ENCODE measurements at places on chromosomes 11 and 22.
A peak's percentile ranks its signal among the peaks of the same experiment; 100 is the strongest.

DNA sequence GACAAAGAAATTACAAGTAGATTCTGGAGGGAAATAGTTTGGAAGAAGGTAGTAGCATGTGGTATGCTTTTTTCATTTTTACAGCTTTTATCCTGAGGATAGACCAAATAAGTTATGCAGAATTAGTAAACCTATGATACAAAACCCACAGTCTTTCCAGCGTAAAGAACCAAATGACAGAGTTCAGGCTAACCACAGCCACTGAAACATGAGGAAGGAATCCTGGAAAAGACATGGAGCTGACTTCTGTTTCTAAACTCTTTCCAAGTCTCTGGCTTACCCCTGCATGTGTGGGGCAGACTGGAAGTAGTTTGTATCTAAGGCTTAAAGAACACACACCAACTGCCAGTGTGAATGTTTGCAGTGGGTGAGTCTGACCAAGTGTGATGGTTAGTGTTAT, 258.4 kb upstream of the TENM4 start:
- peak; percentile 36 for DNase-seq

DNA sequence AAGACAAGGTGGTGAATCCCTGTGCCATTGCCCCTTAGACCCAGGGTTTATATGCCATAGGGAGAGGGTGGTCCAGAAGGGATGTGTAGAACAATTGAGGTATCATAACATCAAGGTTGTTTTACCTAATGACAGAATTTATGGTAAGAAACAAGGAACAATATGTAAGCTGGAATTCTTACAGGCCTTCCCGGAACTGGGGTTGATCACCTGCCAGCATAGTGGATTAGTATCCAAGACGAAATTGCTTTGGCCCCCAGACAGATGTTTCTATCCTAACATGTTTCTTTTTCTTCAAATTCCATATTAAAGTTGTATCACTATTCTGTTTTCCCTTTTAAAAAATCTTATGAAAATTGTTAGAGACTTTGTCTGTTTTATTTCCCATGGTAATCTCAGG, 343.8 kb upstream of the ANO3 start:
- DNase-seq, result no peak

GRCh38 chr11:86237267-86237804, 7.2 kb upstream of the EED start:
- DNase-seq, result no peak

GRCh38 chr22:47417699-47418098, 655.2 kb downstream of the TBC1D22A start:
- no peak for DNase-seq

- no peak for DNase-seq
Observed at GRCh38 chr11:112277941-112278340, 17.3 kb upstream of the PLET1 start.

GRCh38 chr11:106480581-106481190, 403.2 kb downstream of the AASDHPPT start:
- DNase-seq, result peak; percentile 72

- DNase-seq, result peak; percentile 20
Observed at GRCh38 chr11:706957-707816, 1.2 kb downstream of the EPS8L2 start.

DNA sequence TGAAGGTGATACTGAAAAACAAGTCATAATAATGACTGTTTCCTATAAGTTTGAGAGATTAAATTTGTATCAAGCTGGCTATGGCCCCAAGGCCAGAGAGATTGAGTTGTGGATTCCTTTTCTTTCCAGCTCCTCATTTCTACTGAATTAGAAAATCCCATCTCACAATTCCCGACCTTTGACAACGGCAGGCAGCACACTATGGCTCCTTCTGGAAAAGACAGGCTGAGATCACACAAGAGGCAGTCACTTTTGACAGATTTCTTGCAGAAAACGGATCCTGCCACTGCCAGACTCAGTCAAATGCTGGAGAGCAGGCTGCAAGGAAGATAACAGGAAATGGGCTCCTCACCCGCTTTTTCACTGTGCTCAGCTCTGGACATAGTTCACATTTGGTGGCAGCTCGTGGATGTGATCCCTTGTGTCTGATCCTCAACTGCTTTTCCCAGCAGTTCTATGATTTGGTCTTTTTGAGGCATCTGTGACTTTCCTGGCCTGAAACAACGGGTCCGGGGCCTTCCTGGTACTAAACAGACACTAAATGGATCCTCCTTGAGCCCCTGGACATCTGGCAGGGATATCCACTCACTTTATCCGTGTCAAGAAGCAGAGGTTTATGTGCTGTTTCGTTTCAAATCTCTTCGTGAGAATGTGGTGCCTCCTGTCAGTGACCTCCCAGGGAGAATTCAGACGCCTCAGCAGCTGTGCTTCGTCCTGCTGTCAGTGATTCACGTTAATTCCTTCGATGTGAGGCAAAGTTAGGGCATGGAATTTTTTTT, 26.1 kb upstream of the RTL6 start:
- peak; percentile 95 for DNase-seq

DNA sequence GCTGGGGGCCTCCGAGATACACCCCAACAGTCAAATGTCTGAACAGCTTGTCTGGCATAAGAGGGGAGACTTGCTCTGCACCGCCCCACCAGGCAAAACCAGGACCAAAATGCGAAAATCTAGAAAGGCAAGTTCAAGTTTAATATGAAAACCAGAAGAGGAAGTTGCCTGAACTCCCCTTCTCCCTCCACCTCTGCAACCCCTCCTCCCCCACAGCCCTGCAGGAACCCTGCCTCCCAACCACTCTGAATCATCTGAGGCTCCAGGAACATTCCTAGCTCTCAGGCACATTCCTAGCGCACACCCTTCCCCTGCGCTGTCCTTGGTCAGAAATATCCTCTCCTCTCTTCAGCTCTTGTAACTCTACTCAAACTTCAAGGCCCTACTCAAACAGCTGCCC, 36.7 kb downstream of the ISX start:
- DNase-seq, result peak; percentile 51

GRCh38 chr11:94781837-94782236, 13.7 kb downstream of the AMOTL1 start:
- DNase-seq, result peak; percentile 77

DNA sequence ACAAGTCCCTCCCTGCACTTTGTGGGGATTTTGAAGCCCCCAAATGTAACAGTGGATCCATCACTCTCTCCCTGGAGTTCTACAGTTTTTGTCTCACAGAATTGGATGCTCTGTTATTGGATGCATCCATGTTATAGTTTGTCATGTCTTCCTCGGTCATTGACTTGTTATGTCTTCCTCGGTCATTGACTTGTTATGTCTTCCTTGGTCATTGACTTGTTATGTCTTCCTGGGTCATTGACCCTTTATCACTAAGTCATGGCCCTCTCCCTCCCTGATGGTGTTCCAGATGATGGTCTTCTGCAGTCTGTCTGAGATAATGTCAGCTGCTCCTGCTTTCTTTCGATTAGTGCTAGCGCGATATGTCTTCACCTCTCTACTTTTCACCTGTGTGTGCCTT, 981.5 kb downstream of the BRD1 start:
- no peak for DNase-seq

- no peak for DNase-seq
Observed at GRCh38 chr22:23313791-23314567, 133.7 kb downstream of the BCR start.

DNA sequence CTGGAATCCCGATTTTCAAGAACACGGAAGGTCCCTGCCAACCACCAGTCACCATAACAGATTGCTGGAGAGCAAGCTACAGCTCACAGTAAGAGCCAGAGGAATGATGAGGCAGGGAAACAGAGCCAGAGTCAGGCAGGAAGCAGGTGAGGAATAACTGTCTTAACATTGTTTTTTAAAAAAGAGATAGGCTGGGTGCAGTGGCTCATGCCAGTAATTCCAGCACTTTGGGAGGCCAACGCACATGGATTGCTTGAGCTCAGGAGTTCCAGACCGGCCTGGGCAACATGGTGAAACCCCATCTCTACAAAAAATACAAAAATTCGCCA, 13.5 kb upstream of the CASTOR1 start:
- no peak for DNase-seq

DNA sequence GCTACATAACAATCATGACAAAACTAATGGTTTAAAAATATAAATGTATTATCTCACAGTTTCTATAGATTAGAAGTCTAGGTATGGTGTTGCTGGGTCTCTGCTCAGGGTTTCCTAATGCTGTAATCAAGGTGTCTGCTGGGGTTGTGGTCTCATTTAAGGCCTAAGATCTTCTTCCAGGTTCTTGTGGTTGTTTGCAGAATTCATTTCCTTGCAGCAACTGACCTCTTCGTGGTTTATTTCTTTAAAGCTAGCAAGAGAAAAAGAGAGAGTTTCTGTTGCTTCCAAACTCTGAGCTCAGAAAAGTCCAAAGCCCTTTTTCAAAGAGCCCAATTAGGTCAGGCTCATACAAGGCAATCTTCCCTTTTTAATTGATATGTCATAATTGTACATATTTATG, 452.7 kb upstream of the CCDC179 start:
- no peak for DNase-seq

DNA sequence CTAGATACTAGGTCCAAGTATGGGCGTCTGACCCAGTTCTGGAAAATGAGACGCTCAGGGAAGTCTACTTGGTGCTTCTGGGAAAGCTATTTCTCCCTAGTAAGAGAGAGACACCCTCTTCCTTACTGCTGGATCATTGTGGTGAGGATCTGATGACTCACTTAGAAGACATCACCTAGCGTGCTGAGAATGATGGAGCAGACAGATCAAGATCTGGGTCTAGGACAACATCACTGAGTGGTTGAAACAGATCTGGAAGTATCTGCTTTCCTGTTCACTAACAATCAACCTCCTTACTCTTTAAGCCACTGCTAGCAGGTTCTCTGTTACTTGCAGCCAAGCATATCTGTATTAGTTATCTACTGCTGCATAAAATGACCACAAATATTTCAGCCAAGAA, 38.3 kb upstream of the HMGXB4 start:
- peak; percentile 76 for DNase-seq

DNA sequence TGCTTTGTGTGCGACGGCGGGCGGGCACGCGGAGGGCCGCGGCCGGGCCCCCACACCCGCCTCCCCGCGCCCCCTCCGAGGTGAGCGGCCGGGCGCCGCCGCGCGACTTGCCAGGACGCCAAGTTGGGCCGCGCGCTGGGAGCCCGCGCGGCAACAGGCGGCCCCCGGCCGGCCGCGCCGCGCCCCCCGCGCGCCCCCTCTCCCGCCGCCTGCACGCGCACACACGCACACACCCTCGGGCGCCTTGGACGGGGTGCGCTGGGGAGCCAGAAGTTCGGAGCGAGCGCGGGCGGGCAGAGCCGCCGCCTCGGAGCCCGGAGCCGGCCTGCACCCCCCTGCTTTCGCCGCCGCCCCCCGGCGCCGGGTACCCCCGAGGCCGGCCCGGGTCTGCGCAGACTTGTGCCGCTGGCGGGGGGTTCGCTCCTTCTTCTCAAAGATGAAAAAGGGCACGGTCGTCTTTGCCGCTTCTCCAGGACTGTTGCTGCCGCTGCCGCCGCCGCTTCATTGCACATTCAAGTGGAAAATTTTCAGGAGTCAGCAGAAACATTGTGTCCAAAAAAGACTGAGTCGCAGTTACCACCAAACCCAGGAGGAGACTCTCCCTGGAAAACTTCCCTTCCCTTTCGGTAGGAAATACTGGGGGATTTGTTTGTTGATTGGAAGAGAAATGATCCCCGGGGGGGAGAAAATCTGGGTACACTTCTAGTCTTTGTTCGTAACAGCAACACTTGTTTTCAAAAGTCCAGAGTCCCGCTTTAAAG, 895 bp downstream of the TEAD1 start:
- peak; percentile 35 for DNase-seq

DNA sequence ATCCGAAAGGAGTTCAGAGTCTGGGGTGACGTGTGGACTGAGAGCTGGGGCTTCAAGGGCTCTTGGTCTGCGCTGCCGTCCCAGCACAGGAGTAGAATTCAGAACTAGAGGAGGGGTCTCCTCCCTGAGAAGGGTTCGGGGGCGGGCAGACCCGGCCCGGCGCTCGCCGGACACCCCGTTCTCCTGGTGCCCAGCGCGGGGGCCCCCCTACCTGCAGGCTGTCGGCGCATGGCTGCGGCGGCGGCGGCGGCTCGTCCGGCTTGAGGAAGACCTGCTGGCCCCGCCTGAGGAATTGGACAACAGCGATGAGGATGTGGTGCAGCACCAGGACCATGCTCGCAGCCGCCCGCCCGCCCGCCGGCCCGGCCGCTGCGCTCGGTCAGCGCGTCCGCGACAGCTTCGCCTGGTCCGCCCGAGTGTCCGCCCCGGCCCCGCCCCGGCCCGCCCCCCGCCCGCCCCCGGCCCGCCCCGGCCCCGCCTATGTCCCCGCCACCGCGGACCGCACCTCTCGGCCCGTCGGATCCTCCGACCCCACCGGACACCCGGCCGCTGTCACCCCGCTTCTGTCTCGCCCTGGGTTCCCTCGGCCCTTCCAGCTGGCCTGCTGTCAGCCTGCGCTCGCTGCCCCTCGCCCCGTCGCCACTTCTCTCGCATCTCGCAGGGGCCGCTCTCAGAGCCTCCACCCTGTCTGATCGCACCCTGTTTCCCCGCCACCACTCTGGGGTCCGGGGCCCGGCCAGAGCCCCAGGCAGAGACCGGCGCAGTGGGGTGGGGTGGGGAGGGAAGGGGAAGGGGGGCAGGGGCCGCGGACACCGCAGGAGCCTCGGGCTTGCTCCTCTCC, 32.0 kb downstream of the PDE2A start:
- DNase-seq, result peak; percentile 4

DNA sequence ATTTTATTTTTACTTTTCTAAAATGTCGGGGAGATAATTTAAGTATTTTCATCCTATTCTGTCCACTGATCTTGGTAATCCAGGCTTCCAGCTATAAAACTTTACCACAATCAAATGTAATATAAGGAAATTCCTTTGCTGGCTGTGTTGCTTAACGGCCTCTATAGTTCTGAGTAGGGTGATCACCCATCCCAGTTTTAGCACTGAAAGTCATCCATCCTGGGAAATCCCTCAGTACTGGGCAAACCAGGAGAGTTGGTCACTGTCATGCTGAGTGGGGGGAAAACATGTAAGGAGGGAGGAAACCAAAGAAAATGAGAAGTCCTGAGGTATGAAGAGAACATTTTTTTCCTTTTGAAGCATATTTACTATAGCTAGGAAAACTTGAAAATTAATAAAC, 12.8 kb upstream of the BACE1-AS start:
- DNase-seq, result peak; percentile 39

- DNase-seq, result no peak
Observed at GRCh38 chr22:29208879-29209623, 3.4 kb downstream of the EMID1 start.

- peak; percentile 8 for DNase-seq
Observed at GRCh38 chr22:50403701-50404101, 60.6 kb downstream of the PPP6R2 start.

GRCh38 chr11:68128682-68129327, 7.6 kb upstream of the CHKA start:
- DNase-seq, result peak; percentile 72

- DNase-seq, result no peak
Observed at GRCh38 chr22:24954114-24954463, 1.6 kb downstream of the KIAA1671 start.

DNA sequence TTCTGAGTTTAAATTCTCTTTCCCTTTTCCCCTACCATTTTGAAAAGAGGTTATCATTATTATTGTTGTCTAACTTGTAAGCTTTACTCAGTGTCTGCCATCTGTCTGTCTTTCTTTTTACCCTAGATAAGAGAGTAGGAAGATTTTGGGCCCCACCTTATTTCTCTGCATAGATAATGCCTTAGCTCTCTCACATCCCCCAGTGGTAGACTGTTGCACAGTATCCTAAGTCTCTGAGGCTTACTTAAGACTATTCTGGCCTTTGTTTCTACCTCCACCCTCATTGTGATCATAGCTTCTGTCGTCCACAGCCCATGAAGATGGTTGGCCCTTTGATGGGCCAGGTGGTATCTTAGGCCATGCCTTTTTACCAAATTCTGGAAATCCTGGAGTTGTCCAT, 3.6 kb upstream of the OR51L1 start:
- no peak for DNase-seq

Data from fibroblast of skin of right biceps (primary cell).